Hematopoietic multipotent progenitor cell treated with erythropoietin and hydrocortisone succinate and interleukin-3 and kit ligand, for 17 days (in vitro differentiated cells): ENCODE measurements at places on chromosomes 7 and 10.

- DNase-seq, result no peak
Measured at GRCh38 chr10:5560817-5561703, 36.3 kb downstream of the CALML3 start.

DNA sequence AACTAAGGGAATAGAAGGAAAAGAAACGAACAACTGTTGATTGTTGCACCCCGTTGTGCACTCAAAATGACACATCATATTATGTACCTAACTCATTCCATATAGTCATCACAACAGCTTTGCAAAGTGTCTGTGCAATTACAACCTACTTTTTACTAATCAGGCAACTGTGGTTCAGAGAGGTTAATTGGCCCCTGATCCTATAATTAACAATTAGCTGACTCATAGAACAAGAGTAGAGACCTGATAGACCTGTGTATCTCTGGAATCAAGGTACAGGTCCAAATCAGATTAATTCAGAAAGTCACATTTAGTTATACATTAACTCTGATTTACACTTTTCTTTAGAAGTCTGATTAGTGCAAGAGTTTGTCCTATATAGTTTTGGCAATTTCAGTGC lies 122.5 kb upstream of the CDK13 start:
- no peak for DNase-seq

DNA sequence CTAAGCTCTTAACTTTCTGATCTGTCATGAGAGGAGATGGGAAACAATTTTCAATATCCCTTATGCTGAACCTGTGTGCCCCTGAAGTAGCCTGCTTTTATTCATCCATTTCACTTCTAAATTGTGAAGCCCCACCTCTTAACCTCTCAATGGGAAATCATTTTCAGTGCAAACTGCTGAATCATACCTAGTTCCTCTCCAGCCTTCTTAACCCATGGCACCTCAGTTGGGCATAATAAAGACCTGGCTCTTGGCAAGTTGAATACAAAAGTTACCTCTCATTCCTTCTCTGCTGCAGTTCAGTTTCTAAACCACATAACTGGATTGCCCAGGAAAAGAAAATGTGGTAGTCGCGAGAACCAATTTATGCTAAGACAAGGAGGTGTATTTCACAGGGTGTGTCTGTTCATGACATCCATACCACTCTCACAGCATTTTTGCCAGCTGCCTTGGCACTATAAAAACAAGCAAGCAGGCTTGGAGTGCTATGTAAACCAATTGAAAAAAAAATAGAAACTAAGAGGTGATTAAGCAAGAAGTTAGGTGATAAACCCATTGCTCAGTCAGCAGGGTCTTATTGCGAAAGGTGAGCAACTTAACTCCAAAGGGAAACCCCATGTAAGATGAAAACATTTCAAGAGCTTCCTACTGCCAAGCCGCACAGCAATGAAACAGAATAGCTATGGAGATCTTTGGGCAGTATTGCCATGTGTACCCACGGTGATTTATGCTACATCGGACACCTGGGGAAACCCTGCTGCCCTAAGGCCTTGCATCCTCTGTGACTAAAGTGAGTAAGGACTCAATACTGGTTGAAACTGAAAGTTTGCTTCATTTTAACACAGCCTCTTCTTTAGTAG lies 57.0 kb upstream of the DKK1 start:
- no peak for DNase-seq

- peak; percentile 15 for DNase-seq
Measured at GRCh38 chr7:151754142-151754590, 122.7 kb downstream of the PRKAG2 start.

DNA sequence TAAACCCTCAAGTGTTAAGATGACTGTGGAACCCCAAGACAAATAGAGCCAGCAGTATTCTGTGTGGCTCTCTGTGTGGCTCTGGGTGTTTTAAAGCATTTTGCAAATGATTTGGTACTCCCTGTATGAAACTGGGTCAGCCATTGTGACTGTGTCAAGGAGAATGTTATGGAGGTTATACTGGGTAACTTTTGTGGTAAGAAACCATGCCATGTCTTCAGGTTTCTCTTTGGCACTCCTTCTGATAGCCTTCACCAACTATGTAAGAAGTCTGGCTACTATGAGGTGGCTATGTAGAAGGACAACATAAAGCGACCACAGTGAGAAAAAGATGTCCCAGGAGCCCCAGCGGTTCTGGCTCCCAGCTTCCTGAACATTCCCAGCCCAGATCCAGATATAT lies 226.6 kb upstream of the RHOBTB1 start:
- DNase-seq, result no peak

DNA sequence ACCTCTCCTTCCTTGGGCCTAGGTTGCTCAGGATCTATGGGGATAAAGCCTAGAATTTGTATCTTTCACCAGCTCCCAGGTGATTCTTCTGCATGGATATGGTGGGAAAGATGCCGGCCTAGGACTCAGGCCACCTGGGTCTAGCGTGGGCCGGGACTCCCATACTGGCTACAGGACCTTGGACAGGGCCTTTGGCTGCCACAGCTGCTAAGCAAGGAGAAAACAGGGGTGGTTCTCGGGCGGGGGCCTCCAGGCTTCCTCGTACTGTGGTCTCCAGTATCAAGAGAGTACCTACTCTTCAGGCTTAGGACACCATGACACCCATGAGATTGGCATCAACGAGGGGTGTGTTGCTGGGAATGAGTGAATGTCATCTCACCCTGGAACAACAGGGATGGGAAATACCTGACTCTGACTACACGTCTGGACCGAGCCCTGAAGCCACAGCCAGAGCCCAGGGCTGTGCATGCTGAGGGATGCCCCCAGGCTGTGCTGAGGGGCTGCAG lies 120.3 kb upstream of the ADAM12 start:
- no peak for DNase-seq
